ENCODE measurements at places on chromosomes 3 and 15. TPM values are rescaled to one million over a fixed set of nuclear protein-coding genes. Genes with fewer than 3 reads are reported as not detected.

DNA sequence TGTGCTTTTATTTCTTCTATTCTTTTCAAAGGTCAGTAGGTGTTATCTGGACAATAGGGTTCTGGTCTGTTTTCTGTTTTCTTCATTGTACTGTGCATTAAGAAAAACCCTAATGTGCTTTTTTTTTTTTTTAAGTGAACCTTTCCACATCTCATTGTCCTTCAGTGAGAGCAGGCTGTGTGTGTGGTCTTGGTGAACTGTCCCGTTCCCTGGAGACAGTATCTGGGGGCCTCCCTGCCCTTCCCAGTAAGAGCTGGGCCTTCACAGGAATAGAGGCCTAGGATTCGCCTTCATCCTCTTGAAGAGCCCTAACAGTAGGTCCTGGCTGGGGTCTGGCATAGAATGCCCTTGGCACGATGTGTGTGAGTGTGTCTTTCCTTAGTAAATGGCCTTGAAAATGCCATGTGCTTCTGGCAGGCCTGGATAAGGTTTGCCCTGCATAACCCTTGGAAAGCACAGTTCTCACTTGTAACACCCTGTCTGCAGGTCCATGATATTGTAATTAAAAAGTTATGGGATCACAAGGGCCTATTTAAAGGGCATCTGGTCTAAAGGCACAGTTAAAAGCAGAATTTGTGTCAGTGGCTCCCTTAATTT is 81.2 kb downstream of the IGF1R start:
- peak; percentile 45 for DNase-seq

GRCh38 chr15:55422089-55422488 is 13.8 kb downstream of the PIERCE2 start:
- DNase-seq, result no peak

DNA sequence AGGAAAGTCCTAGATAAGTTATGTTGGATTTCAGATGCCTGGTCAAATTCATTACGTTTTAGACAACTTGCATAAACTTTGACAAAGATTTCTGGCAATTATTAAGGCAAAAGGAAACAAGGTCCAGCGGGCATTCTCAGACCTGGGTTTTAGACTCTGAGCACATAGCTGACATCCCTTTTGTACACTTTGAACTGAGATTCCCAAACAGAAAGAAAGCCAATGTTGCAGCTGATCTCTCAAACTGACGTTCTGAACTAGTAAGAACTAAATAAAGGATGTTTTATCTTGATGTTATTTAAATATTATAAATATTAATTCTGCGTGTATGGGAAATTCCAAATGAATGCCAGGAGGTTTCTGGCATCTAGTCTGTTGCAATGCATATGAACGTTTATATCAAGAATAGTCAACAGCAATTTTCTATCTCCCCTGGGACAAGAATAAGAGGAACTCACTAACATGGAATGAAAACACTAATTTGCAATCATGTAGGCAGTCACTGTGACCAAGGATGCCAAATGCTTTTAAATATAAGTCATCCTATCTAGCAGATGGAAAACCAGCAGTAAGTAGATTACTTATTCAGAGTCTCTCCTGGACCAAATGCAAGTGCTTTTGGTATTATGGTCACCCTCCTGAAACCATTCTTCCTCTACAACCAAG is 202.1 kb downstream of the GREM1 start:
- DNase-seq, result peak; percentile 34

DNA sequence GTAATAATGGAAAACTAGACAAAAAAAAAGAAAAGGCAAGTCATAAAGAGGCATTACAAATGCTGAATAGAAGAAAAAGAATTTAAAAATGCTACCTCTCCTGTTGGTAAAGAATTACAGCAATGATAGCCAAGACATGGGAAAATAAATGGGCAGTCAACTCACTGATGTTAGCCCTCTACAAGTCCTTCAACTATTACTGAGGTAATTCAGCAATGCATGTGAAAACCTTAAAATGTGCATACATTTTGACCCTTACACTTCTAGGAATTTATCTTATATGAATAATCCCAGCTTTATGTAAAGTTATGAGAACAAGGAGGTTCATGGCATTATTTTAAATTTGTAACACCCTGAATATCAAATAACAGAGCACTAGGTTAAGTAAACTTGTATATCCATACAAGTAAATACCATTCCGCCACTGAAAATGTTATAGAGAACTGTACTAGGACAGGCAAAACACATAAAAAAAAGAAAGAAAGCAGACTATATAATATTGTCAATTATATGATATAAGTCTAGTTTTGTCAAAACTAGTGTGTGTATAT is 166.8 kb downstream of the SUCLG2 start:
- DNase-seq, result no peak

DNA sequence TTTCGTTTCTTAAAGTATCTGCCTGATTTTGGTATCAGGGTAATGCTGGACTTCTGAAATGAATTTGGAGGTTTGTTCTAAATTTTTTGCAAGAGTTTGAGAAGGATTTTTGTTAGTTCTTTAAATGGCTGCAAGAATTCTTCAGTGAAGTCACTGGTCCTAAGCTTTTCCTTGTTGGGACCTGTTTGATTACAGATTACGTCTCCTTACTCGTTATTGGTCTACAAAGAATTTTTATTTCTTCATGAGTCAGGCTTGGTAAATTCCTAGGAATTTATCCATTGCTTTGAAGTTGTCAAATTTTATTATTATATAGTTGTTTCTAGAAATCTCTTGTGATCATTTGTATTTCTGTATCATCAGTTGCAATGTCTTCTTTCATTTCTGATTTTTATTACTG is 196.0 kb downstream of the DPH6 start:
- no peak for DNase-seq

DNA sequence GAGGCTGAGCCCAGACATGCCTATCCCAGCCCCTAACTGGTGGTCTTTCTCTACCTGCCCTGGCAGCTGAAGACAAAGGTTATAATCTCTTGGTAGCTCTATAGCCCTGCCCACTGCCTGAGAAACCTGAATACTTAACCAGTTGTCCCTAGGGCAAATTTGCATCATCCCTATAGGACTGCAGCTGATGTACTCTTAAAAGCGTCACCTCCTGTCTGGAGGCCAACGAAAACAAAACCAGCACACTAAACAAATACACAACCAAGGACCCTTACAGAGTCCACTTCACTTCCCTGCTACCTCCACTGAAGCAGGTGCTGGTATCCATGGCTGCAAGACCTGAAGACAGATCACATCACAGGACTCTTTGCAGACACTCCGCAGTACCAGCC is 98.0 kb downstream of the KCNAB1 start:
- no peak for DNase-seq

Gene TRH
- total RNA-seq, result not detected

Gene KNL1
- 0.99 TPM for total RNA-seq

Gene NR1I2
- total RNA-seq, result not detected

Gene LRRC31
- total RNA-seq, result not detected

Gene SST
- total RNA-seq, result not detected

Gene CDHR4
- total RNA-seq, result not detected

Gene FBXO40
- 0.83 TPM for total RNA-seq

Gene SNX1
- total RNA-seq, result 24.4 TPM

Data from myocyte (in vitro differentiated cells).